GM04503 (cell line): ENCODE measurements at places on chromosomes 1 and 21.
A peak's percentile ranks its signal among the peaks of the same experiment; 100 is the strongest.

- DNase-seq: no peak
Observed at GRCh38 chr1:227765261-227766014, 30.2 kb downstream of the SNAP47 start.

DNA sequence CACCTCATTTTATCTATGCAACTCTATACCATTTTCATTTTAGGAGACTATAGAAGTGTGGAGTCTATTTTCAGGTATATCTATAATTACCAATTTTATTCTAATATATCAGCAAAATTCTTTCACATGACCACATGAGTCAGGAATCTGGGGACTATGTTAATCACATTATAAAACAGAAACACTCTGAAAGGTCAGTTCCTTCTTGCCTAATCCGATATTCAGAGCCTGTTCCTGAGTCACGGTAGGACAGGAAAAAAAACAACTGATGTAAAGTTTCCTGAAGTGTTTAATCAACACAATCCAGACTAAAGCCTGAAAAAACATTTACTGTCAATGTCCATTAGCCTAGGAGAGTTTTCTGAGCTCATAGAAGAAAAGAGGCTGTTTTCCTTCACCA lies 1902.3 kb downstream of the NCAM2 start:
- no peak for DNase-seq

DNA sequence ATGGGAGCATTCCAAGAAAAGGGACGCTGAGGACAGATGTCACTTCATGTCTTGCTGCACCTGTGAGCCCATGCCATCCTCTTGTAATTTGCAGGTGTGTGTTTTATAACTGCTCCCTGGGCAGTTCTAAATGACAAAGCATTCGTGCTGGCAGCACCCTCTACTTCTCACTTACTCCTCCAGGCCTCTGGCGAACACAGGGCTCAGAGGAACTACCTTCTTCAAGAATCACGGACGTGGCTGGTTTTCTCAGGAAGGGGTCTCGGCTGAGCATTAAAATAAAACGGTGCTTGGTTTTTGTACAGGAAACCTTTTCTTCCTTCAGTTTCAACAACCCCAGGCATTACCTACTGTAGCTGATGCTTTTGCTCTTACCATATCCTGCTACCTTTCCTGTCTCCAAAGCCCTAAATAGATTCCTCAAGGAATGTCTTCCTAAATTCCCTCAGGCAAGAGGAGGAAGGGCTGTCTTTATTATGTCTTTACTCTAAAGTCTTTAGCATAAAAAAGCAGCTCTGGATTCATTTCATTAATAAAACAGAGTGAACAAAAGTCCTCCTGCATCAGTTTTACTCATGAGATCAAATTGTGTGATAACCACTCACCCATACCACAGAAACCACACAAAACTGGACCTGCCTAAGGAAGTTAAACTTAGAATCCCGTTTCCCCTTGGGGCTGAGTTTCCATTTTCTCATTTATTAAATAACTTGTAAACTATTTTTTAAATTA lies 79.0 kb upstream of the MAP10 start:
- DNase-seq: peak; percentile 23

DNA sequence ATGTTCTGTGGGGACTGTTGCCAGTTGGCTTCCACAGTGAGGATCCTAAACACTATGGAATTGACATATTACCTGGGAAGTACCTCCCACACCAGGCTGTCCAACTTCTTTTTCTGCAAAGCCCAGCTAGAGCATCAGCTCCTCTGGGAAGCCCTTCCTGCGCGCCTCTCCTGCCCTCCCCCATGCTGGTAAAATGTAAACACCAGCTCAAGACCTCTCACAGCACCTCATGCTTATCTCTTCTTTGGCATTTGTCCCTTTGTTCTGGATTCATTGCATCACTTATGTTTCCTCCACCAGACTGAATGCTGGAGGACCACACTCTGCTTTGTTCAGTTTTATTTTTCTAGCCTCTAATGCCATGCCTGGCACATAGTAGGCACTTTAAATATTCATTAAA lies 172.1 kb downstream of the HHAT start:
- no peak for DNase-seq

DNA sequence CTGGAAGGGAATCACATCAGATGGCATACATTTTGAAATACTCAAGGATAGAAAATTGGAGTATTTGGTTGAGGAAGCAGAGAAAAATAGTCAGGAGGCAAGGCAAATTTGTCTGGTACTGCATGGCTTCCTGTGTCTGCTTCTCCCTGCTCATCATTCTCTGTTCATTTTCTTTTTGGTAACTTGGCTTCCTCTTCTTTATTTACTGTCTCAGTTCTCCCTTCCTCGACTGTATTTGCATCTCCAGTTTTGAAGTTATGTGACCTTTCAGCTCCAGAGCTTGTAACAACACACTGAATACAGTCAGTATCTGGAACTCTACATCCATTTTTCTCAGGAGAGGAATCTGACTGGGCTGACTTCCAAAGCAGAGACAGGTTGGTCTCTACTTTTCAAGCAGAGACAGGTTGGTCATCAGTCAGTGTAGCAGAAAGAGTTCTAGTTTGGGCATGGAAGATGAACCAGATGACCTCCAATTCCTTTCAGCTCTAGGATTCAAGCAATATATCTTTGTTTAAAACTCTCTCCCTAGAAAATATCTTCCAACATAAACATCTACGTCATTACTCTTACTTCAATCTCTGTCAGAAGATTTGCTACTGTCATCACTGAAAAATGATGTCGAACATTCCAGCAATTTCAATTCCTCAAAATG lies 571.2 kb downstream of the ADGRL2 start:
- DNase-seq: no peak

DNA sequence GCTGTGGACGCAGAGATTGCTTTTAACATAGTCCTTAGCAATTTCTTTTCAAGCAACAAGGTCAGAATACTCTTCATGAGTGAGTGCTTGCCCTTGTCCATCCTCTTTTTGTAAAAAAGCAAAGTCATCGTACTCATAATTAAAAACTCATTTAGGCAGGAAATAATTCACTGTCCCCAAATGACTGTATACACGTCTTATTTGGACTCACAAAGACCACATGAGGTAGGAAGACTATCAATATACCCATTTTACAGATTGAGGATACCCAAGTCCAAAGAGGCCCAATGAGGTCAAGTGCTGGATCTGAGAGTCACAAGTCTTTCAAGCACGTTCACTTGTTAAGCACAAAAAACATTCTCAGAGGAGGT lies 13.2 kb downstream of the ITPKB start:
- no peak for DNase-seq

- DNase-seq: no peak
Observed at GRCh38 chr1:116448785-116449385, 75.8 kb downstream of the ATP1A1 start.

- no peak for DNase-seq
Observed at GRCh38 chr21:31136891-31137290, 98.6 kb upstream of the KRTAP19-8 start.

- peak; percentile 77 for DNase-seq
Observed at GRCh38 chr1:164780863-164781262, 221.9 kb downstream of the PBX1 start.

- no peak for DNase-seq
Observed at GRCh38 chr1:63640633-63641567, 47.7 kb downstream of the PGM1 start.

DNA sequence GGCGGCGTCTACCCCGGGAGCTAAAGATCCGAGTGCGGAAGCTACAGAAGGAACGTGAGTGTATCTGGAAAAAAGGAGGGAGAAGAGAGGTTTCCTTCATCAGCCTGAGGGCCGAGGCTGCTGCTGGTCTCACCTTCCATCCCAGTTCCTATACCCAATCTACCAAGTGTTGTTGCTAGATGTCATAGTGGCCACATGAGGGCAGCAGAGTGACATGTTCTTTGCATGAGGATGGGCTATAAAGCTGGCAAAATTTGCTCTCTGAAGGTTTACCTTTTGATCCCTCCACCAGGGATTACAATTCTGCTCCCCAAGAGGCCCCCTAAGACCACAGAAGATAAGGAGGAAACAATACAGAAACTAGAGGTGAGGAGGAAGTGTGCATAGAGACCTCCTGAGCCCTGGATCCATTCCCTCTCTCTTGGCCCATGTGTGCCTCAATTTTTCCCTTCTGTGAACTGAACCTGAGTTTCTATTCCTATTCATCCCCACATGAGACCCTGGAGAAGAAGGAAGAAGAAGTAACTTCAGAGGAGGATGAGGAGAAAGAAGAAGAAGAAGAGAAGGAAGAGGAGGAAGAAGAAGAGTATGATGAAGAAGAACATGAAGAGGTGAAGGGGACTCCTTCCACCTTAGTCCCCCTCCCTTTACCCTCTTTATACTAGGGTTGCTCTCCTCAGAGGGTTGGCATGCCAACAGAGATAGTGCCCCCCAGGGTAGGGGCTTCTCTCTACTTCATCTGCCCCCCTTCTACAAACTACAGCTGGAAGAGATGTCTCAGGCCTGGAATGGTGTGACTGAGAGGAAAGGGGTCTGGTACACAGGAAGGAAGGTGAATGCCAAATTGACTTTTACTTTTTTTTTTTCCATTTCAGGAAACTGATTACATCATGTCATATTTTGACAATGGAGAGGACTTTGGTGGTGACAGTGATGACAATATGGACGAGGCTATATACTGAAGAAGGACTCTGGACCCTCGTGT lies 13.3 kb downstream of the POLR3GL start:
- no peak for DNase-seq

GRCh38 chr1:68128820-68129219 lies 78.4 kb upstream of the DIRAS3 start:
- DNase-seq: no peak

- no peak for DNase-seq
Observed at GRCh38 chr1:181397845-181398244, 85.5 kb upstream of the CACNA1E start.

DNA sequence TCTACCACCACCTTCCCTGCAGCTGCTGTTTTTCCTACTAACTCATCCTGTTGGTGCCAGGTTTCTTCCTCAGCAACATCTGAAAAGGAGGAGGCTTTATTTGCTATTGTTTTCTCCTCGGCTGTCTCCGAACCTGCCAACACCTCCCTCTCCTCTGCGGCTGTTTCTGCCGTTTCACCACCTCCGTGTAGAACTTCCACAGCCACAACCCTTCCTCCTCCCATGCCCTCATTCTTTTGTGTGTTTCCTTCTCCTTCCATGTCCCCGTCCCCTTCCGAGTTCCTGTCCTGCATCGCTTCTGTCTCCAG lies 59.0 kb upstream of the LRRC53 start:
- no peak for DNase-seq

DNA sequence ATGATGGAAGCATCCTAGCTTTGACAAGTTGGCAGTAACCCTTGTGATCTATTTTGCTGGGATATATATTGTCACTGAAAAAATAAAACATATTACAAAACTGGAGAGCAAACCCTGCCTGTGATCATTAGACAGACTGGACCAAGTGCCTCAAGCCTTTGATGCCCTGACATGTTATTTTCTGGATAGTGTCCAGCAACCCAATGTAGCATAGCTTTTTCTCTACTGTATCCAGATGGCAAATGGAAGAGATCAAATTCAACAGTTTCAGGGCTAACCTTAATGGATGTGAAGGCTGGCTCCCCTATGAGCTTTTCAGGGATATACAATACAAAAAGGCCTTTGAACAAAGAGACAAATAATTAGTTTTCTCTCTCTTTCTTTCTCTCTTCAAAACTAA lies 25.1 kb downstream of the WARS2 start:
- no peak for DNase-seq

DNA sequence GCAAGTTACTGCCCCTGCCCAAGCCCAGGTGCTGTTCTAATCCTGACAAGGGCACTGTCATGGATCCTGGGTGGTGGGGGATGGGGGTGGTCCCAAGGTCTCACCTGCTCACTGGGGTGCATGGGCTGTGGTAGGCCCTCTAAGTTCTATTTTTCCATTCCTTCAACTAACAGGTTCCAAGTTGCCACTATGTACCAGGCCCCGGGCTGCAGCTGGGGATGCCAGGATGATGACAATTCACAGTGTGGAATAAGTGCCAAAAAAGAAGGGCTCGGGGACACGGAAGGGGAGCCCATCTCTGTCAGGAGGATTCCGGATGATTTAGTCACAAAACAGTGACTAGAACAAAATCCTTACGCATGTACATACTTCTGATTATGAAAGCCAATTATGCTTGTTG lies 76.0 kb downstream of the STUM start:
- DNase-seq: peak; percentile 50

DNA sequence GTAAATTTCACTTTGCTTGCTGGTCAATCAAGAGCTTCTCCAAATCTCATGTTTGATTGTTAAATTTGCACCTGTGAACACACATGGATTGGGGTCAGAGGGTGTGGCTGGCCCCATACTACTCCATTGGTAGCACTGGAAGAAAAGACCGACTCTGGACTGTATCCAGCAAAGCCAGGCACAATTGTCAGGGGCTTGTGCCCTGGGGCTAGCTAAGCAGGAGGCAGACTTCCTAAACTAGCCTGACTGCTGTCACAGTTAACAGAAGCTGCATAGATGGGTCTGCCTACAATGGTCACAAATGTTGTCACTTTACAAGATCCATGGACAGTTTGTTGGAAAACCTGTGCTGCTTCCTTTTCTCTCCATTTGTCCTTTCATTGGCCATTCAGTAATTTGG lies 421.0 kb downstream of the DSCAM start:
- DNase-seq: no peak

- no peak for DNase-seq
Observed at GRCh38 chr1:165874643-165875042, 47.2 kb downstream of the UCK2 start.

GRCh38 chr1:46761740-46762139 lies 37.1 kb upstream of the CYP4B1 start:
- DNase-seq: no peak

DNA sequence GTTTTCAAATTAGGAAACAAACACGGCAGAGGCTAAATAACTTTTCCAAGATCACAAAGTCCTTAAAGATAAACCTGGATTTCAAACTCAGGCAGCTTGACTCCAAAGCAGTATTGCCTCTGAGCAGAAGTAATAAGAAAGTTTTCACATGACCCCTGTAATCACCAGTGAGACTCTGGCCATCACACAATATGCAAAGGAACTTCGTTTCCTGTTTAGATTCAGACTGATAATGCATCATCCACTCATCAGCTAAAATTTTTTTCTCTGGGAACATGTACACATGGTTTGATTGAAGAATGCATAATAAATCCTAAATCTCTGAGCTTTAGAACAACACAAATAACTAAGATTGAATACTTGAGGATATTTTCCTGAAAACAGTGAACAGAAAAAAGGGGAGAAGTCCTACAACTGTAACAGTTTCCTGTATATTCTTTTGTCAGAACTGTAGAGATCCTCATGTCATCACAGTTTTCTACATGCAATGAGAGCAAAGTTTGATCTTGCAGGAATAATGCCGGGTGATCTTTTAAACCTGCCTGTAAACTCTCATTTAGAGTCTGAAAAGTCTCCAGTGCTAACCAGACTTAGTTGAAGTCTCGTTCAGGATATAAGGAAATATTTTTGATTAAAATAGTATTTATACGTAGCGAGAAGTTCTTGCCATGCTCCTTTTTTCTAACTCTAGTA lies 225.3 kb downstream of the SPATA17 start:
- no peak for DNase-seq

DNA sequence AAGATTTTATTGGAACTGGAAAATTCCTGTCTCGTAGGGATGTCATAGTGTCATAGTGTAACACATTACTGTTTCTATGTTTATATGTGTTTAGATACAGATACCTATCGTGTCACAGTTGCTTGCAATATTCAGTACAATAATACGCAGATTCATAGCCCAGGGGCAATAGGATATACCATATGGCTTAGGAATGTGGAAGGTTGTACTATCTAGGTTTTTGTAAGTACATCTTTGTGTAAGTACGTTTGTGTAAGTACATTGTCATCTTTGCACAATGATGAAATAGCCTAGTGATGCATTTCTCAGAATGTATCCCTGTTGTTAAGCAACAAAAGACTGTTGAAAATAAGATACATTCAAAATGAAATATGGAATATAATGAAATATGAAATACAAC lies 68.9 kb downstream of the CAMTA1 start:
- DNase-seq: no peak
